ENCODE measurements at places on chromosomes 7 and 10.

- no peak for DNase-seq
These were observed 236.8 kb downstream of the FRMD4A start for GRCh38 chr10:14093730-14094484.

DNA sequence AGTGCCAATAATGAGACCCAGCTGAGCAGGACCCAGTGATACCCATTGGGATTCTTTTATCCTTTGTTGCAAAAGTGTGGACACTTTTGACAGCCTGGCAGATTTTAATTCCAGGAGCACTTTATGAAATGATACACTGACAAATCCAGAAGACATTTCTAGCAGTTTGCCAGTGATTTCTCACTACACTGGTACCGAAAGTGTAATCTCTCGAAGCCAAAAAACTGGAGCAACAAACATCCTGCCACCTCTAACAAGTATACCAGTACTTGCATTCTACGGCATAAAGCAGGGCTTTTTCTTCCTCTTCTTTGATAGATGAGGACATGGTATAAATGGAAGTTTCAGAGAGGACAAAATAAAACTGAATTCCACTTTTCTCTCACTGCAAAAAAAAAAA lies 28.4 kb upstream of the AKR1D1 start:
- no peak for DNase-seq

DNA sequence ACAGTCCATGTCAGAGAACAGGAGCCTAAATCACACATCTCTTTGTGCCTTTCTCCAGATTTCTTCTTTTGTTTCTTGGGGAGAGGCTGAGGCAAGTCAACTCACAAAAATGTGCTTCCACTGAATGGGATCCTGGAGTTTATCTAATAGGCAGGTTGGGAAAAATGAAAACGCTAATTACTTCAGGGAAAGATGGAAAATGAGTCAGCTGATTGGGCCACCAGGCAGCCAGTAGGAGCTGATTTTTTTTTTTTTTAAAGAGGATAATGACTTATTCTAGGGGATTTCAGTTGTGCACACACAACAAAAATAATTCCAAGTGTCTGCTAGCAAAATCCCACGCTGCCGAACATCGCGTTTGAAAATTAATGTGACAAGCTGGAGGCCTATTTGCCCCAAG lies 412.8 kb upstream of the ZMIZ1 start:
- no peak for DNase-seq

GRCh38 chr10:78316451-78316931 lies 282.8 kb downstream of the RPS24 start:
- no peak for DNase-seq

DNA sequence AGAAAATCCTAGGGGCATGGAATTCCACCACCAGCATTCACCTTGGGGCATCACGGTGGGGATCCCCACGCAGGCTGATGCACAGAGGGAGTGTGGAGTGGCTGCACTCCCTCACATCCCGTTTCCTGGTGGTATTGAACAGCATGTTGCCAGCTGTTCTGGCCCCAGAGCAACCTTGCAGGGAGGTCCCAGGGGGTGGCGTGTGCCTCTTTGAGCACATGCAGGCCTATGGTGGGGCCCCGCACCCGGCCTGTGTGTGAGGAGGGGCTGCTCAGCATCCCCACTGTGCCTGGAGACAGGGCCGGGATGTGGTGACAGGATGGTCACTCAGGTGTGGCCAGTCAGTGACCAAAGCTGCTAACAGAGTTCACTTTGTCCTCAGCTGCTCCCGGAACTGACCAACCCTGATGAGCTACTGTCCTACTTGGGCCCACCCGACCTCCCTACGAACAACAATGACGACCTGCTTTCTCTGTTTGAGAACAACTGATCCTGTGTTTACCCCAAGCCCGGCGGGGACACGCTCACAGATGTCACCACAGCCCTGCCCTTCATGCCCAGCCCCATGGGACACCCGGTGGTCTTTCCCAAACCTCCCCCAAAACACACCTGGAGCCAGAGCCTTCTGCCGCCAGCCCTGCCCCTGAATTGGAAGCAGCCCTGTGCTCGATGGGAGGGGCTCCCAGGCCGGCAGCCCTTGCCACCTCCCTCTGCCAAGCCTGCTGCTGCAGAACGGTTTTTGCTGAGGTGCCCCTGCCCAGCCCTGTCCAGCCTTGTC lies 18.7 kb downstream of the ZMIZ2 start:
- no peak for DNase-seq

Data from KG1 (cell line).